ENCODE measurements at places on chromosomes 6 and 20.
A peak's percentile ranks its signal among the peaks of the same experiment; 100 is the strongest.

DNA sequence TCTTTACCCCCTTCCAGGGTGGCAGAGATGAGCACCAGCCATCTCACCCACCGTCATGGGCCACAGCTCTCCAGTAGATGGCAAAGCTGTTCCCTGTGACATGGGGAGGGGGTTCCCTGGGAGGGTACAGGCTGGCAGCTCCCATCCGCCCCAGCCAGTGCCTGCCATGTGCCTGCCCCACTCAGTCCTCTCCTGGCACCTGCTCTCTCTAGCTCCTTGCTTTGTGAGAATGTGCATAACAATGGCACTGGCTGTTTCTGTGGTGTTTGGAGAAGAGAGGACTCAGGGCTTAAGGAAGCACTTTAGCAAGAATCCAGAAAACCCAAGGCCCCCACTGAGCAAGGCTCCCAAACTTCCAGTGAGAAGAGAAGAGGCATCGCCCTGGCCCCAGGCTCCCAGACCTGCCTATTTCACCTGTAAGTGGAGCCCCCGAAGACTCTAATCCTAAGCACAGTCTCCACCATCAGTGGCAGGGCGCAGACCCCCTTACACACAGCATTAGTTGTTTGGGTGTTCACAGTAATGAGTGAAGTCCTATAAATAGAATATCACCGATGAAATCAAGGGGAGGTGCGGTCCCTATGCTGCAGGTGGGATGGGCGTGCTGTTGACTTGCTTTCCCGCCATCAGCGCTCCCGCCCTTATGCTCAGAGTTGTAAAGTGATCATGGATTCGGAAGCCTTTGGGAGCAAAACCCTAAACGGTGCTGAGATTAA lies 110.2 kb downstream of the AGPAT4 start:
- no peak for DNase-seq

DNA sequence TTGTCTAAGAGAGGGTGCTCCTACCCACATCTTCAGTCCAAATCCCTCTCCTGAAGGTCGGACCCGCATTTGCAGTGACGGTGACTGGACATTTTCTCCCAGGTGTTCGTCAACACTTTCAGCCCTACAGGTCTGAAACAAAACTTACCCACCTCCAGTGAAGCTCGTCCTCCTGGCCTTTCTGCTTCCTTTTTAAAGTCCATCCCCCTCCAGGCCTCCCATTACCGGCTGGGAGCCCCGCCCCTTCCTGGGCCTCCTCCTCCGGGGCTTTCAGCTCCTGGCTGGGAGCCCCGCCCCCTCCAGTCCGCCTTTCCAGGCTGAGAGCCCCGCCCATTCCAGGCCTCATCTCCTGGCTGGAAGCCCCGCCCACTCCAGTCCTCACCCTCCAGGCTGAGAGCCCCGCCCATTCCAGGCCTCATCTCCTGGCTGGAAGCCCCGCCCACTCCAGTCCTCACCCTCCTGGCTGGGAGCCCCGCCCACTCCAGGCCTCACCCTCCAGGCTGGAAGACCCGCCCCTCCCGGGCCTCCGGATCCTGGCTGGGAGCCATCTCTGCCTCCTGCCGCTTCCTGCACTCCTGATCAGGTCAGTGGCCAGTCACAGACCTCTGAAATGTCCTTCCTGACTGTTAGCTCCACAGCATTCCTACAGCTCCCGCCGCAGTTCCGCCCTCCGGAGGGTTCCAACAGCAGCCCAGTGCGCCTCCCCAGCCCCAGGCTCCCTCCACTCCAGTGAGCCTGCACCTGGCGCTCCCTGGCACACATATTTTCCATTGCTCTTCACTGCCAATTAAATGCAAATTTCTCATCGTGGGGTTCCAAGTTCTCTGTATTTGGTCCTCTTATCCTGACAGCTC lies 98.5 kb downstream of the LY86 start:
- peak; percentile 88 for DNase-seq

GRCh38 chr6:158648682-158649131 lies 1.1 kb upstream of the SYTL3 start:
- no peak for DNase-seq

GRCh38 chr6:3383525-3383924 lies 73.3 kb downstream of the SLC22A23 start:
- DNase-seq, result no peak

- DNase-seq, result no peak
Observed at GRCh38 chr6:5670381-5670780, 336.3 kb downstream of the NRN1 start.

- no peak for DNase-seq
Observed at GRCh38 chr6:109671733-109672132, 19.3 kb downstream of the AK9 start.

Data from inflammatory macrophage (primary cell).